Esophagus mucosa (tissue), 1 donor: ENCODE measurements at places on chromosomes 7 and 10.

DNA sequence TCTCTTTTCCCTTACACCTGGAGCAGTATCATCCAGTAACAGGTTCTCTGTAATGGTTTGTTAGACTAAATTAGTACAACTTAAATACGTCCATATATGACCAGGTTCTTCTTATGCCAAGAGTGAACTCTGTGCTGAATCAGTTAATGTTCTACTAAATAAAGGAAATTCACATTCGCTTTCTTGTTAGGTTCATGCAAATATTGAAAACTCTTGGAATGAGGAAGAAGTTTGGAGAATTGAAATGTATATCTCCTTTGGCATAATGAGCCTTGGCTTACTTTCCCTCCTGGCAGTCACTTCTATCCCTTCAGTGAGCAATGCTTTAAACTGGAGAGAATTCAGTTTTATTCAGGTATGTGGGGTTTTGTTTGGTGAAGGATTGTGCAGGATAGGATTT is 15.3 kb upstream of the CFAP69 start:
- no peak for ATAC-seq

- ATAC-seq: peak; percentile 96
Measured at GRCh38 chr7:18831943-18832342, 285.5 kb downstream of the TWIST1 start.

GRCh38 chr10:804787-805619 is 115.5 kb upstream of the DIP2C start:
- ATAC-seq: peak; percentile 10

- ATAC-seq: no peak
Measured at GRCh38 chr10:113148901-113149300, 198.9 kb downstream of the TCF7L2 start.

- no peak for ATAC-seq
Measured at GRCh38 chr10:73762915-73763314, 18.7 kb downstream of the SEC24C start.

GRCh38 chr10:89086801-89087521 is 96.4 kb downstream of the FAS start:
- peak; percentile 39 for ATAC-seq

- no peak for ATAC-seq
Measured at GRCh38 chr10:61857746-61858145, 43.8 kb upstream of the ARID5B start.

- no peak for ATAC-seq
Measured at GRCh38 chr7:38773430-38773829, 135.6 kb downstream of the VPS41 start.

- no peak for ATAC-seq
Measured at GRCh38 chr7:24576171-24577025, 3.1 kb downstream of the PALS2 start.

- no peak for ATAC-seq
Measured at GRCh38 chr10:105743343-105744056, 1102.4 kb downstream of the SORCS3 start.

DNA sequence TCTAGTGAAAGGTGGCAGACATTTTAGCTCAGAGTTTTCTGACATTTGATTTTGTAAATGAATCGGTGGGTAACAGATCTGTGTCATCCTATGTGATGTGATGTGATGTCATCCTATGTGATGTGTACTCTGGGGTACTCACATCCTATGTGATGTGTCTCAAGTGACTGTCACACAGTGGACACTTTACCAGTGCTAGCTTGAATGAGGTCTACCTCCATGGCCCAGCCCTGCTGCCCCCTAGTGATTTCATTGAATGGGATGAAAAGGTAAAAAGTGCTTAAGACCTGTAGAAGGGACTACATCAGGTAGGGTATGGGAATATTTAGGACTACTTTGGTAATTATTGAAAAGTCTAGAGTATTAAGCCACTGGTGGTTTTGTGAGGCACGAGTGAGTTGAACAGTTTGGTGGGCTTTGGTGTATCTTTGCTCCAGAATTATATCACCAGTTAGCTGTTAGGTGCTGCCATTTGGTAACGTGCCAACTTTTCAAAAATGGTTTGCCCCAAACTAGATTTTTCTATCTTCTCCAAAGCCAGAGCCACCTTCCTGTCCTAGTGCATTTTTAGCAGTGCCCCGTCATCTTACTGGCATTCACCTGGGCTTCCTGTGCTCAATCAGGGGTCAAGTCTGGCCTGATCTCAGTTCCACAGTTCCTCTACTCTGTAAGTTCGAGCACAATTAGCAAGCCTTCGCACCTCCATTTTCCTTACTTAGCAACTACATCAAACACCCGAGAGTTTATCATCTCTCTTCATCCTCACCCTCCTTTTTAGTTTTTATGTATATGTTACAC is 9.7 kb downstream of the EIF4H start:
- peak; percentile 32 for ATAC-seq

- no peak for ATAC-seq
Measured at GRCh38 chr7:150818971-150819370, 18.4 kb downstream of the TMEM176A start.

DNA sequence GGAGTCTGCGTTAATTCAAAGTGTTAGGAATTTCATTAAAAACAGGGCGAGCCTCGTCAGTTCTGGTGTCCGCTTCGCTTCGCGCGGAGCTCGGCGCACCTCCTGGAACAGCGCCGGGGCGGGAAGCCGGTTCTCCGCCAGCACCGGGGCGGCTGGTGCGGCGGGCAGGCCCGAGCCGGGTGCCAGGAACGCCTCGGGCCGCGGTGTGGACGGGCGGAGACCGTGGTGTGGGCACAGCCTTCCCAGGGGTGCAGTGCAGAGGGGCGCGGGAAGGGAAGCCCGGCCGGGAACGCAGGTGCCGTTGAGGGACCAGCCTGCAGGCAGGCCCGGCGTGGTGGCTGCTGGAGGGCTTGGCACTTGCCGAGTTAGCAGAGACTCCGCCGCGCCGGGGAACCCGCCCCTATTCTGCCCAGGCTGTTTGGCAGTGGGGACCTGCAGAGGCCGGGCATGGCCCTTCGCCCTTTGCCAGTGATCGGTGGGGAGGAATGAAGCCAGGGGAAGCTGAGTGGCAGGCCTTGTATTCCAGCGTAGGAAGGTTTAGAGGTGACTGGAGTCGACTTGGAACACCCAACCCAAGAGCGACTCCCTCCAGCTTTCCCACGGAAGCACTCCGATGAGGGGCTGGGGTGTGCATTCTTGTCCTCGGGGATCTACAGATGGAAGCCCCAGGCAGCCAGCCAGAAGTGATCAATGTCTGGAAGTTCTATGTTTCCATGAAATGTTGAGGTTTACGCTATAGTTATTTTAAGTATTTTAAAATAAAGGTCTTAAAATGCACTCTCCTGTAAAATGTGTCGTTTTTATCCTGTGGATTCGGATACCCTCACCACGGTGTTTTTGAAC is 945 bp upstream of the RHEB start:
- ATAC-seq: peak; percentile 27

- no peak for ATAC-seq
Measured at GRCh38 chr7:907158-907980, 31.0 kb downstream of the GET4 start.

- ATAC-seq: no peak
Measured at GRCh38 chr7:156014808-156015207, 202.5 kb upstream of the SHH start.

GRCh38 chr7:108165723-108166122 is 35.6 kb upstream of the LAMB4 start:
- ATAC-seq: no peak

- ATAC-seq: no peak
Measured at GRCh38 chr7:35725280-35725680, 30.3 kb upstream of the HERPUD2 start.

DNA sequence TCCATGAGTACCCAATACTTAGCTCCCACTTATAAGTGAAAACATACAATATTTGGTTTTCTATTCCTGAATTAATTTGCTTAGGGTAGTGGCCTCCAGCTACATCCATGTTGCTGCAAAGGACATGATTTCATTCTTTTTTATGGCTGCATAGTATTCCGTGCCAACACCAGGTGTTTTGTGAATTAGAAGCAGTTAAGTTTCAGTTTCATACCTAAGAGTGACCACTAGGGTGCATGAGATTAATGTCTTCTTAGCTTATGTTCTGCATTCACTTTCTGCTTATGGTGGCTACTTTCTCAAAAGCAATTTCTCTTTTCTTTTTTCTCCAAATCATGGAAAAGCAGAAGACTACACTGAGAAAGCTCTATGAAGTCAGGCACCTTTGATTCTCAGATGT is 65.1 kb upstream of the VSTM2A start:
- ATAC-seq: no peak

DNA sequence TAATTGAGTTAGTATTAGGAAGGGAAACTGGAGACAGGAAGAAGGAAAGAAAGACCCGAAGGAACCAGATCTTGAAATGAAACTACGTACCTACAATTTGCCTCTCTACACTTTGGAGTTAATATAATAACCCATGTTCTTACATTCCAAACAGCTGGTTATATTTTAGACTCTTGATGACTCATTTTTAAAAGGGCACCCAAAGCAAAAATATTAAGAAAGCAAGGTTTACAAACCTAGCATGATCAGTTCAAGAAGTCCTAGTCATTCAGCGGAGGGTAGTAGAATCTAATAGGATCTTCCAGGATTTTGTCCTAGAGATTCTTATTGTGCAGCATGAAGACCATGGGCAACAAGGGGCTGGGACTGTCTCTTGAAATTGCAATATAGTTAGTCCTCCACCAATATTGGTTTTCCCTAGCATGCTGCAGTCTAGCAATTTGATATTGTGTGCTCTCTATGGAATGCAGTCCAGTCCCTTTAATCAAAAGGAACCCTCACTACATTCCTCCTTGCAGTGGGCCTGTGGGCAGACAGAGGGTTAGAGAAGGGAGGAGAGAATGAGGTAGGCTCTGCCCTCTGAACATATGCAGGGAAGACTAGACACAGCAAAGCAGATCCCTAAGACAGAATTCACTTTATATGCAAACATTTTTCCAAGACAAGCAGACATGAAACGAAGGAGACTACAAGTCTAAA is 230.3 kb downstream of the INHBA start:
- ATAC-seq: no peak

- no peak for ATAC-seq
Measured at GRCh38 chr10:47260505-47261111, 39.4 kb upstream of the GDF10 start.

DNA sequence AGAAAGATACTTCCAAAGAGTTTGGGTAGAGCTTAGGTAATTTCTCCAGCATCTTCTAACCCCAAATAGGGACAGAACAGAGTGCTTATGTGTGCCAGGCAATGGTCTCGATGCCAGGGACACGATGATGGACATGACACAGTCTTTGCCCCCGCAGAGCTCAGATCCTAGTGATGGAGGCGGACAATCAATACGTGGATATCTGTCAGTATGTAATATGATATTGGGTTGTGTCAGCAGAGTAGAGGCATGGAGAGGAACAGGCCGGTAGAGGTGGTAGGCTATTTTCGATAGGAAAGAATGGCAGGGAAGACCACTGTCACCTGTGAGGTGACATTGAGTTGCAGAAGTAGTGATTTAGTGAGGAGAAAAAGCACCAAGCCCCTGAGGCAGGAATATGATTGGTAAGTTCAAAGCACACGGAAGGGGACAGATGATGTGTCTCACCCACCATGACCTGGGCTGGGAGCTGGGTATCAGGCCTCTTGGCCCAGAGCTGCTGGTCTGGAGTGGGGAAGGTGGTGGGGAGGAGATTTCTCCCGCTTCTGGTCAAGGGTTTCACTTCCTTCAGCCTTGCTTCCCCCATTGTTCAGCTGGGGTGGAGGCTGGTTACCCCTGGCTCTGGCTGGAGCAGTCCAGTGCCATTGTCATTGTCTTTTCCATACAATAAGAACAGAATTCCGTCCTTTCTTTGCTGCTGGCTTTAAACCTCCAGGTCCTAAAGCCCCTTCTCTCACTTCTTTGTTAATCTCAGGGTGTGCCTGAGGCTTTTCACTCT is 36.0 kb upstream of the SRGN start:
- no peak for ATAC-seq

DNA sequence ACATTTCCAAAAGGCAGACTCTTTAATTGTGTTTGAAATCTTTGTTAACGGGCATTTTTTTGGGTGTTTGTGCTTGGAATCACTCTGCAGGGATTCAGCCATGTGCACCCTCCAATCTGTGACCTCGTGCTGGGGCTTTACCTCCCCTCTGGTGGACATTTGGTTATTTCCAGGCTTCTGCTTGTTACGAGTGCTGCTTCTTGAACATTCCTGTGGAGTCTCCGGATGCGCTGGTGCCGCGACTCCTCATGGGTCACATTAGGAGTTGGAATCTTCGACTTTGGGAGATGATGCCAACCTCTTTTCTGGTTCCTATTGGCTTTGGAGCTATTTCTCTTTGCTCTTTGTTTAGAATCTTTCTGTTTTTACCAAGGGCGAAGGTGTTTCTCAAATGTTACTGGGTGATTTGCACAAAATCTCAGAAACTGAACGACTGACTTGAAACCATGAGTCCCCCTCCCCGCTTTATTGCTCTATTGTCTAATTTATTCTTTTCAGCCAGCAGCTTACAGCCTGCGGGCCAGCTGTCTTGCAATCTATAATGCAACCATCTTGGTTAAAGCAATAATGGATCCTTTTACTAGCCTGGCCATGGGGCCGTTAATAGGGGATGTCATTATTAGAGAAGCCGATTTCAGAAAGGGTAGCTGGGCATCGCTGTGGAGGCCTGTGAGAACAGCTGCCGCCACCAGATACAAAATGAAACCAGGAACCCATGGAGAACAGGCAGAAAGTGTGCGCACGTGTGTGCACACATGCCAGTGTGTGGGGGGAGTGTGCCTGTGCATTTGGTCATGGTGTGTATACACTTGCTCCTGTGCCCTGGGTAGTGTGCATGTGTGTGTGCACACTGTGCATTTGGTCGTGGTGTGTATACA is 9.9 kb upstream of the DPYSL4 start:
- ATAC-seq: no peak

DNA sequence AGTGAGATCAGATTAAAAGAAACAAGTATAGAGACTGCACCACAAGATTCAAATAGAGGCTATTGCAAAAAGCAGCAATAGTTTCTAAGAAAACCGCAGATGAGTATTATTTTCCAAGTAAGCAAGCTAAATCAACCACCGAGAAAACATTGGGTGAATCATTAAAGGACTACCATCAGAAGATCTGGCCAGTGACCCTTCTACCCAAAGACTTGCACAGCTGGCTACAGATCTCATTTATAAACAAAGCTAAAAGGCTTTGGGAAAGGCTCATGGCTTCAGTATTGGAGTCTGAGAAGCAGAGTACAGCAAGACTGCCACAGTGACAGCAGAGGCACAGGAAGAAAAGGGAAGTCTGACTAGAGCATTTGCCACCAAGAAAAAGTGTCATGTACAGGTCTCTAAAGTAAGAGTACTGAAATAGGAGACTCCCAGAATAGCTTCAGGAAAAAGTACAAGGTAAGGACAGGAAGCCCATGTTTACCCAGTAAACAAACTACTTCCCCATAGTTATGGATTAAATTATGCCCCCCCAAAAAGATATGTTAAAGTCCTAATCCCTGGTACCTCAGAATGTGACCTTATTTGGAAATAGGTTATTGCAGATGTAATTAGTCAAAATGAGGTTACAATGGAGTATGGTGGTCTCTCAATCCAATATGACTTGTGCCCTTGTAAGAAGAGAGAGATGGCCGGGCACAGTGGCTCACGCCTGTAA is 19.0 kb downstream of the STEAP1 start:
- ATAC-seq: no peak
